ENCODE measurements at places on chromosomes 6 and 20. TPM values are rescaled to one million over a fixed set of nuclear protein-coding genes. Genes with fewer than 3 reads are reported as not detected.

DNA sequence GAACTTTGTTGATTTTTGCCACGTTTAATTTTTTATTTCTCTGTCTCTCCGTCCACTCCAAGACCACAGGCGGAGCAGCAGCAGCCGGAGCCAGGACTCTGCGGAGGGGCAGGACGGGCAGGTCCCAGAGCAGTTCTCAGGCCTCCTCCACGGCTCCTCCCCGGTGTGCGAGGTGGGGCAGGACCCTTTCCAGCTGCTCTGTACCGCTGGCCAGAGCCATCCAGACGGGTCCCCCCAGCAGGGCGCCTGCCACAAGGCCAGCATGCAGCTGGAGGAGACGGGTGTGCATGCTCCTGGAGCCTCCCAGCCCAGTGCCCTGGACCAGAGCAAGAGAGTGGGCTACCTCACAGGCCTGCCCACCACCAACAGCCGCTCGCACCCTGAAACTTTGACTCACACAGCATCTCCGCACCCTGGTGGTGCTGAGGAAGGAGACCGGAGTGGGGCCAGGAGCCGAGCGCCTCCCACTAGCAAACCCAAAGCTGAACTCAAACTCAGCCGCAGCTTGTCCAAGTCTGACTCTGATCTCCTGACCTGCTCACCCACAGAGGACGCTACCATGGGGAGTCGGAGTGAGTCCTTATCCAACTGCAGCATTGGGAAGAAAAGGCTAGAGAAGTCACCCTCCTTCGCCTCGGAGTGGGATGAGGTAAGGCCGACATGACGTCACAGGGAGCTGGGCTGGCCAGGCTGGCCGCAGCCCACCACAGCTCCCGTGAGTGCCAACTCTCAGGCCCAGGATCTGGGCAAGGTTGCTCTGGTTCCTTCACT, 123.5 kb downstream of the TCP11 start:
- H3K27ac ChIP-seq: peak overlapping the region; percentile 92
- no peaks in the 10 kb centered on the region for H3K36me3 ChIP-seq
- H3K4me3 ChIP-seq: peak overlapping the region; percentile 43
- peaks cover 61% of the 10 kb centered on the region for H3K4me1 ChIP-seq
- no peaks in the 10 kb centered on the region for H3K27me3 ChIP-seq
- no peak for DNase-seq

GRCh38 chr20:48932375-48932941, 10.9 kb downstream of the ARFGEF2 start:
- no peaks in the 10 kb centered on the region for H3K27me3 ChIP-seq
- no peaks in the 10 kb centered on the region for H3K36me3 ChIP-seq
- DNase-seq: no peak
- H3K27ac ChIP-seq: no peak overlapping the region
- H3K4me1 ChIP-seq: peaks cover 49% of the 10 kb centered on the region
- H3K4me3 ChIP-seq: no peak overlapping the region

GRCh38 chr20:31562241-31562640, 42.8 kb upstream of the ID1 start:
- H3K36me3 ChIP-seq: peaks cover 53% of the 10 kb centered on the region
- H3K4me1 ChIP-seq: peaks cover 36% of the 10 kb centered on the region
- no peak overlapping the region for H3K27ac ChIP-seq
- no peak for DNase-seq

GRCh38 chr6:55898342-55898741, 23.0 kb upstream of the BMP5 start:
- no peak overlapping the region for H3K4me3 ChIP-seq
- H3K36me3 ChIP-seq: no peaks in the 10 kb centered on the region
- no peaks in the 10 kb centered on the region for H3K27me3 ChIP-seq
- no peak for DNase-seq
- H3K4me1 ChIP-seq: no peaks in the 10 kb centered on the region

DNA sequence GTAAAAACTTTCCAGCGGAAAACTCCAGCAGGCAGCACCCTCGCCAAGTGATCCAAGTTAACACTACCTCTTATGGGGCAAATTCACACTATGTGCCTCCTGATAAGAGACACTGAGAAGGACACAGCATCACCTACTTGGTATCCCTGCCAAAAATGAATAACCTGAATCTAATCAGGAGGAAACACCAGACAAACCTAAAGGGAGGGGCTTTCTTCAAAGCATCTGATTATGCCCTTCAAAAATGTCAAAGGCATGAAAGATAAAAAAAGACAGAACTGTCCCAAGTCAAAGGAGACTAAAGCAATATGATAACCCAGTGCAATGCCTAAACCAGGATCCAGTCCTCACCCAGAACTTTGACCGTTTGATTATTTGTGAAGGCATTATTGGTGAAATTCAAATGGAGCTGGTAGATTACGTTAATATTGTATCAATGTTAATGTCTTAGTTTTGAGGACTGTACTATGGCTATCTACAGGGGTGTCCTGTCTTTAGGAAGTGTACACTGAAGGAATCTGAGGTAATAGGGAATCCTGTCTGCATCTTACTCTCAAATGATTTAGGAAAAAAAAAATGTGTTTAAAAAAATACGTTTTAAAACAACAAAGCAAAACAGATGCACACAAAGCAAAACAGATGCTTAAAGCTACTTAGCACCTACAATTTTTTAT, 8.3 kb downstream of the TBC1D7 start:
- no peak overlapping the region for H3K4me3 ChIP-seq
- no peaks in the 10 kb centered on the region for H3K27me3 ChIP-seq
- DNase-seq: no peak
- H3K36me3 ChIP-seq: peaks cover 3% of the 10 kb centered on the region
- H3K4me1 ChIP-seq: no peaks in the 10 kb centered on the region

Gene HTR1E
- total RNA-seq: not detected

DNA sequence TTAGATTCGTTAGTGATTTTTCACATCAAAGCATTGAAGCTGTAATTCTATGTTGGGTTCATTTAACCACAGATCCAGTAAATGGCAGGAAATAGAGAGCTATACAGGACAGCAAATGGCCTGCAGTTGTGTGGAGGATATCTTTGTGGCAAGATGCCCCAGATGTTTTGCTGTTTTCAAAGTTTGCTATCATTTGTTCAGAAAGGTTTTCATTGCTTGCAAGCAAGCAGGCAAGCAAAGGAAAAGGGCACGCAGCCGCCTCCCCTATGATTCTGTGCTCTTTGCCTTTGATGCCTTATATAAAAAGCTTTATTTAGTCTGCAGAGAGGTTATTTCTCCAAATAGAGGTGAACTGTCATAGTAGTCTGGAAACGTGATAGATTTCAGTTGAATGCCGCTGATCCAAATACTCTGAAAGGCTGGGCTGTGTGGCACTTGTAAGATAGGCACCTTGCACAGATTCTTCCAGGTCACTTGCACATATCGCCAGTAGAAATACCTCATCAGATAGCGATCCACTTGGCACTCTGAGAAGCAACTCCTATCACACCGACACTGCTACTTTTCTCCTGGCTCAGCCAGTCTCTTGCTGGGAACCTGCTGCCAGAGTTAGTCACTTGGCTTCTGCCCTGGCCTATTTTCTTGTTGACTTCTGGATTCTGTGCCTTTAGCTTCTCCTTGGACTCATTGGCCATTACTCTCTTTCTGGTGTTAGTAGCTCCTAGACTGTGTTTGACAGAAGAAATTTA, 66.4 kb downstream of the UTRN start:
- H3K27me3 ChIP-seq: no peaks in the 10 kb centered on the region
- no peak for DNase-seq
- H3K4me3 ChIP-seq: no peak overlapping the region
- no peaks in the 10 kb centered on the region for H3K36me3 ChIP-seq
- peak overlapping the region; percentile 55 for H3K27ac ChIP-seq

GRCh38 chr6:157075549-157076450, 247.5 kb downstream of the TMEM242 start:
- no peaks in the 10 kb centered on the region for H3K27me3 ChIP-seq
- no peaks in the 10 kb centered on the region for H3K36me3 ChIP-seq
- H3K4me1 ChIP-seq: peaks cover 12% of the 10 kb centered on the region

Gene SEL1L2
- not detected for total RNA-seq

Gene SCGN
- total RNA-seq: not detected

All from vagina (tissue), 2 donors.